Prostate gland (tissue), 2 donors: ENCODE measurements at places on chromosomes 2 and 18. TPM values are rescaled to one million over a fixed set of nuclear protein-coding genes. Genes with fewer than 3 reads are reported as not detected.

The SLC4A5 gene
- 65.9 TPM for total RNA-seq

DNA sequence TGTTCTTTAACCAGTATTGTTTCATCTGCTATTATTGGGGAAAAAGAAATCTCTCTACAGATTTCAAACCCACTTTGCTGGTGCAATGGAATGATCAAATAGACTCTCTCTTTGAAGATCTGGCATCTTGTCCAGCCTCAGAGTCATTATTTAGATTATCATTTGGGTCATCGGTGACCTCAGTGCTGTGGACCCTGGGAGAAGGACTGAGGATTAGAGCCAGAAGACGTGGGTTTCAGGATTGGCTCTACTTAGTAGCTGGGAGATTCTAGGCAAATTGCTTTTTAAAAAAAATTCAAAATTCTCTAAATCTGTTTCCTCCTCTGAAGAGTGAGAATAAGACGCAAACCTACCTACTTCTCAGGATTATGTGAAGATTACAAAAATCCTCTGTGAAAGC lies 107.6 kb upstream of the CTAGE1 start:
- DNase-seq = no peak

The NFE2L2 gene
- 126 TPM for total RNA-seq

GRCh38 chr2:31226266-31226665 lies 7.7 kb upstream of the EHD3 start:
- DNase-seq = no peak

- DNase-seq = no peak
Observed at GRCh38 chr18:60018618-60019462, 119.0 kb downstream of the PMAIP1 start.

GRCh38 chr2:224151161-224151560 lies 112.1 kb upstream of the SERPINE2 start:
- DNase-seq = no peak

GRCh38 chr2:220533485-220533884 lies 906.1 kb downstream of the SLC4A3 start:
- no peak for DNase-seq

DNA sequence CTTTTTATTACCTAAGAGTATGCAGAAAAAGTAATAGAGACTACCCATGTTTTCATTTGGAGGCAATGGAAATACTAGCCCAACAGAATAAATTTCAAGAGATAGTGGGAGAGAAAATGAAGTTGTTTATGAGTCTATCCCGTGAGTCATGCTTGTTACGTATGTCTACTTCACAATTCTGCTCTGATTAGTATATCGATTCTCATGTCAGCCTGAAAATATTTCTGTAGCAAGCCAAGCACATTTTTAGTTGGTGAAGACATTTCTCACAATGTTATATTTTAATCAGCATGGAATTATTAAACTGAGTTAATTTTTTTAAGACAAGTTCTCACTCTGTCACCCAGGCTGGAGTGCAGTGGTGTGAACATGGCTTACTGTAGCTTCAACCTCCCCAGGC lies 346.1 kb downstream of the RPRM start:
- no peak for DNase-seq

The FIGN gene
- total RNA-seq = 4.3 TPM

DNA sequence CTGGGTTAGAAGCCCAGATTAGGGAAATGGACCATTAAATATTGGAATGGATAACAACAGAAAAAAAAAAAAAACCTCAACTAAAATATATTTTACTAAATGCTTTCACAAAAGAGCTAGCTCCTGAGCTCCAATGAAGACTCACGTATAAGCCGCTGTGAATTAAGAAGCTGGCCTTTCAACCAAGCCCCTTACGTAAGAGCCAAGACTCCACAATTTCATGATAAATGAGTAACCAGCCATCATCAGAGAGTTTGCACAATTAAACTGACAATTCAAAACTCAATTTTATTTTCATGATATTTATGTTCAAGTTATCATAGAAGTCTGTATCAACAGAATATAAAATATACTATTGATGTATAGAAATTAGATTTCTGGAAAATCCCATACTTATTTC lies 70.7 kb upstream of the HNRNPA3 start:
- DNase-seq = no peak

DNA sequence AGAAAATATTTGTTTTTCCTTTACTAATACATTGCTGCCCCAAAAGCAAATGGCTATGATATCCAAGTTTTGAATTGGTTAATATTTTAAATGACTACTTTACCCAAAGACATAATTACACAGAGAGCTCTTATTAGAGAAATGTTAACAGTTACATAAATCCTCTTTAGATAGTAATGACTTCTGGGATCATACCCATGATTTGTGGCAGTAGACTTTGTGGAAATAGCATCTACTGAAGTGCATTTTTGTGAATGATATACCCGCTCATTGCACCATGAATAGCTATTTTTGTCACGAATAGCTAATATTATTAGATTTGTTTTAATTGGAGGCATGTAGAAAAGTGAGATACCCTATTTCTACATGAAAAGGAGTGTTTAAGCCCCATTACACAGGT lies 15.8 kb downstream of the NYAP2 start:
- no peak for DNase-seq

The SAP130 gene
- 55.4 TPM for total RNA-seq

The TCF23 gene
- total RNA-seq = 8.5 TPM

DNA sequence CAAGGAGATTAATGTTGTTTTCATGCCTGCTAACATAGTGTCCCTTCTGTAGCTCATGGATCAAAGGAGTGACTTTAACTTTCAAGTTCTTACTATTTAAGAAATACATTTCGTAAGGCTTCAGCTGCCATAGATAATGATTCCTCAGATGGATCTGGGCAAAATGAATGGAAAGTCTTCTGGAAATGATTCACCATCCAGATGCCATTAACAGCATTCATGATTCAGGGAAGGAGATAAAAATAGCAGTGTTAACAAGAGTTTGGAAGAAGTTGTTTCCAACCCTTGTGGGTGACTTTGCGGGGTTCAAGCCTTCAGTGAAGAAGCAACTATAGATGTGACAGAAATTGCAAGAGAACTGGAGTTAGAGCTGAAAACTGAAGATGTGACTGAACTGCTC lies 17.0 kb downstream of the VRK2 start:
- no peak for DNase-seq
